RPMI7951 (cell line): ENCODE measurements at places on chromosomes 4 and X. TPM values are rescaled to one million over a fixed set of nuclear protein-coding genes. Genes with fewer than 3 reads are reported as not detected.

GRCh38 chr4:74640111-74640903, 154.0 kb downstream of the BTC start:
- DNase-seq = peak; percentile 74

DNA sequence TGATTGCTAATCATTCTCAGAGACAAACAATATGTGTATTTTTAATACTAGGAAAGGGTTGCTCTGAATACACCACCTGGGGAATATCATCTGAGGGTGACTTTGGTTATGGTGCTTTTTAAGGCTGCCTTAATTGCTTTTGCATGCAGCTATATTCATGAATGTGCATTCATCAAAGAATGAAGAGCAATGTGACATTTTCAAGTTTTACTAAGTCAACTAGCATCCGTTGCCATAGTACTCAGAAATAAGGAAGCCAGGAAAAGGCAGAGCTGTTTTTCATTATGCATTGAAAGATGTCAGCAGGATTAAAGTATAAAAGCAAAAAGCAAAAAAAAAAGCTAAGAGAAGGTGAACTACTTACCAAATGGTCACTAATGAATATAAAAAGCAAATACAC, 67.4 kb upstream of the PCDH18 start:
- DNase-seq = no peak

- DNase-seq = peak; percentile 44
These were observed 18.0 kb upstream of the TMEM131L start for GRCh38 chr4:153448003-153448731.

GRCh38 chr4:146638786-146639505, at the start of gene POU4F2:
Gene POU4F2, plus strand, starts transcription at chr4:146638893. Its CDS starts 248 bp downstream, at chr4:146639141.
- no peak for DNase-seq

GRCh38 chr4:111610681-111611080, 534.6 kb upstream of the FAM241A start:
- no peak for DNase-seq

GRCh38 chr4:139901531-139902320, 236.1 kb downstream of the MGST2 start:
- DNase-seq = peak; percentile 51

GRCh38 chr4:121164291-121164690, at the start of gene TNIP3:
Gene TNIP3, minus strand, starts transcription at chr4:121164321. Its CDS starts 196 bp downstream, at chr4:121164125.
- peak; percentile 51 for DNase-seq

GRCh38 chrX:68794461-68794860, 34.4 kb upstream of the EFNB1 start:
- no peak for DNase-seq

GRCh38 chrX:37646254-37646653, 39.3 kb upstream of the XK start:
- DNase-seq = no peak

GRCh38 chrX:16368696-16369095, 201.4 kb downstream of the MAGEB17 start:
- no peak for DNase-seq

GRCh38 chr4:2583092-2583491, 46.6 kb downstream of the FAM193A start:
- no peak for DNase-seq

DNA sequence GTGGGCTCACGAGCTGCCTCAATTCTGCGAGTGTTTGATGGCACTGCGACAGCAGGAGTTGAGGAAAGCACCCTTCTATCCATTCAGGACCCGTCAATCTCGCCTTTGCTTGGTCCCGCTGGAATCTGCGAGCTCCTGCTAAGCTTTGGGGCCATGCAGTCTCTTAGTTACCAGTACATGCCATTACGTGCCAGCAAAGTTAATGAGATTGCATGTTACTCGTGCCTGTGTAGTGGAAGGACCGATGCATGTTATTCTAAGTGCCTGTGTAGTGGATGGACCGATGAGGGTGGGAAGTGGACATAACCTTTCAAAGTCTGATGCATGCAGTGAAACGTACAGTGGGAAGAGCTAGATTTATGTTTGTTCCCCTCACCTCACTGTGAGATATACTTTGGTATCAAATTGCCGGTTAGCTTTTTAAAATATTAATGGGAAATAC, 569 bp downstream of the RPS3A start:
- no peak for DNase-seq

DNA sequence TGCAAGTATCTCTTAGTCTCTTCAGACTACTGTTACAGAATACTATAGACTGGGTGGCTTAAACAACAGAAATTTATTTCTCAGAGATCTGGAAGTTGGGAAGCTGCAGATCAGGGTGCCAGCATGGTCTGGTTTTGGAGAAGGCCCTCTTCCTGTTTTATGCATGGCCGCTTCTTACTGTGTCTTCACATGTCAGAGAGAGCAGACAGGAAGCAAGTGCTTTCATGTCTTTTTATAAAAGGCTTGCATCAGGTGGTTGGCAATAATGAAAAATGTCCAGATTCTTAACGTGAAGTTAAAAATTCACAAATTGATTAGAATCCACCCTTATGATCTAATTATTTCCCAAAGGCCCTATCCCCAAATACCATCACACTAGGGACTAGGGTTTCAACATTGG, 284.9 kb downstream of the RPA4 start:
- DNase-seq = no peak

GRCh38 chrX:41666251-41666650, 22.5 kb upstream of the GPR34 start:
- peak; percentile 14 for DNase-seq

- peak; percentile 63 for DNase-seq
These were observed at the start of gene PRPS2 for GRCh38 chrX:12791257-12792228. Gene PRPS2, plus strand, starts transcription at chrX:12791412. Its CDS starts 86 bp downstream, at chrX:12791498.

- DNase-seq = peak; percentile 94
These were observed 18.7 kb downstream of the SCFD2 start for GRCh38 chr4:53346920-53347852.

DNA sequence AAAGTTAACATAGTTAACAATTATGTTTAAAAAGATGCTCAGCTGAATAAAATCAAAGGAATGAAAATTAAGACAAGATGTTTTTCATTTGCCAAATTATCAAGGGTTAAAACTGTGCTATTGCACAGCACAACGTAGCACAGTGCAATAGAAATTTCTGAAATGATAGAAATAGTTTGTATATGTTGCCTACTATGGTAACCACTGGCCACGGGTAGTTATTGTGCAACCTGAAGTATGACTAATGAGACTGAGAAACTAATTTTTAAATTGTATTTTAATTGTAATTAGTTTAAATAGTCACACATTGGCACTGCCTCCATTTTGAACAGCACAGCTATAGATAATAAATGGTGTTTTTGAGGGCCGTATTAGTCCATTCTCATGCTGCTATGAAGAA, 343.1 kb upstream of the FAM241A start:
- DNase-seq = no peak

DNA sequence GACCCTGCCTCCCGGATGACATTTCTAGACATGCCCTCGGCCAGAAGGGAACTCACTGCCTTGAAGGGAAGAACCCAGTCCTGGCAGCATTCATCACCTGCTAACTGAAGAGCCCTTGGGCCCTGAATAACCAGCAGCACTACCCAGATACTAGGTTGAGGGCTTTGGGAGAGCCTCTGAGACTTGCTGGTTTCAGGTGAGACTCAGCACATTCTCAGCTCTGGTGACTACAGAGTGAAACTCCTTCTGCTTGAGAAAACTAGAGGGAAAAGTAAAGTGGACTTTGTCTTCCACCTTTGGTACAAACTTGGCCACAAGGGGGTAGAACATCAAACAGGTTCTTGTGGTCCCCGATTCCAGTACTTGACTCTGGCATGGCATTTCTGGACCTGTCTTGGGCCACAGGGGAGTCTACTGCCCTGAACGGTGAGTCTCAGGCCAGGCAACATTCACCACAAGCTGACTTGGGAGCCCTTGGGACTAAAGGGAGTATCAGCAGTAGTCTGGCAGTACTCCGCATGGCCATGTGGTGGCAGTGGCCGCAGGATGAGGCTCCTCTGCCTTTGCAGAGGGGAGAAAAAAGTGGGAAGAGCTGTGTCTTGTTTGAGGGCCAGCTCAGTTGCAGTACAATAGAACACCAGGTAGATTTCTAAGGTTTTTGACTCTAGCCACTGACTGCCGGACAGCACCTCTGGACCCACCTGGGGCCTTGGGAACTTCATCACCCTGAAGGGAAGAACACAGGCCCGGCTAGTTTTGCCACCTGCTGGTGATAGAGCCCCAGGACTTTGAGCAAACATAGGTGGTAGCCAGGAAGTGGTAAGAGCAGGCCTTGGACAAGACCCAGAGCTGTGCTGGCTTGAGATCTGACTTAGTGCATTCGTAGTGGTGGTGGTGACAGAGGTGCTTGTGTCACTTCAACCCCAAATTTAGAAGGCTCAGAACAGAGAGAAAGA, 414.8 kb downstream of the OPHN1 start:
- peak; percentile 31 for DNase-seq

GRCh38 chrX:133598601-133599335, 183.5 kb upstream of the GPC4 start:
- no peak for DNase-seq

DNA sequence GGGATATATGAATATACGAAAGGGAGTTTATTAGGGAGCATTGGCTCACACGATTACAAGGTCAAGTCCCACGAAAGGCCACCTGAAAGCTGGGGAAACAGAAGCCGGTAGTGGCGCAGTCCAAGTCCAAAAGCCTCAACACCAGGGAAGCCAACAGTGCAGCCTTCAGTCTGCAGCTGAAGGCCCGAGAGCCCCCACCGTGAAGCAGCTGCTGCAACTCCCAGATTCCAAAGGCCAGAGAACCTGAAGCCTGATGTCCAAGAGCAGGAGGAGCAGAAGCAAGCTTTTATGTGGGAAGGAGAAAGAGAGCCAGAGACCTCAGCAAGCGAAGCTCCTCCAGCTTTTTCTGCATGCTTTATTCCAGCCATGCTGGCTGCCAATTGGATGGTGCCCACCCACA, 275.8 kb downstream of the PTTG2 start:
- DNase-seq = no peak

- no peak for DNase-seq
These were observed 26.1 kb downstream of the RUFY3 start for GRCh38 chr4:70747874-70748273.

Gene FOXP3
- not detected in 2 replicates for total RNA-seq

Gene CPE
- under 0.01 and 0.10 TPM in 2 replicates for total RNA-seq

Gene TDO2
- 12.1 and 12.9 TPM in 2 replicates for total RNA-seq

Gene SHROOM4
- 0.29 and 0.36 TPM in 2 replicates for total RNA-seq

Gene CD38
- 0.10 and 0.12 TPM in 2 replicates for total RNA-seq

Gene DKK2
- total RNA-seq = 5.1 and 6.5 TPM in 2 replicates

Gene HHIP
- total RNA-seq = 0.49 and 0.96 TPM in 2 replicates

Gene HSD17B13
- total RNA-seq = 0.49 TPM in 1 of 2 replicates, not detected in the other

Gene GYG2
- total RNA-seq = 0.20 and 1.2 TPM in 2 replicates
